Activated CD8-positive, alpha-beta memory T cell treated with anti-CD3 and anti-CD28 coated beads for 1 hour (primary cell): ENCODE measurements at places on chromosomes 1 and 21.

- DNase-seq: no peak
Observed at GRCh38 chr1:174266476-174266875, 107.2 kb downstream of the RABGAP1L start.

- DNase-seq: no peak
Observed at GRCh38 chr21:28196981-28197380, 795.7 kb downstream of the LTN1 start.

DNA sequence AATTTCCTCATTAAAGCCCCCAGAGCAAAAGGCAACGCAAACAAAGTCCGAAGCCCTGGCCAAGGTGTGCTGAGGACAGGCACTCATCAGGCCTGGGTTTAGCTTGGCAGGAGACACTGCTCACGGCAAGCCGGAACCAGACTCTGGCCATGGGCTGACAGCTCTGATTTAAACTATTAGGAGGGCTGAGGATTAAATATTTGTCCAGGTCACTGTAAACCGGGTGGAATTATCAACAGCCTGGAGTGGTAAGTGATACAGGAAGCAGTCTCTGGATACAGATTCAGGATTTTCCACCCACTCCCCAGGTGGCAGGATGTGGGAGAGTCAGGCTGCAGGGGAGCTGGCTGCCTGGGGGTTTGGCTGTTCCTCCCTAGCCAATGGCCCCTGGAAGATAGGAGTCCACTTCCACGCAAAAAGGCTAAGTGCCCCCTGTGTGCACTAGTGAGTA is 42.4 kb downstream of the SLC66A1 start:
- no peak for DNase-seq

- DNase-seq: no peak
Observed at GRCh38 chr1:154456631-154457030, 45.4 kb upstream of the TDRD10 start.

GRCh38 chr1:160637821-160638539 is 8.9 kb downstream of the SLAMF1 start:
- no peak for DNase-seq

GRCh38 chr1:83807821-83808220 is 191.1 kb downstream of the TTLL7 start:
- no peak for DNase-seq

DNA sequence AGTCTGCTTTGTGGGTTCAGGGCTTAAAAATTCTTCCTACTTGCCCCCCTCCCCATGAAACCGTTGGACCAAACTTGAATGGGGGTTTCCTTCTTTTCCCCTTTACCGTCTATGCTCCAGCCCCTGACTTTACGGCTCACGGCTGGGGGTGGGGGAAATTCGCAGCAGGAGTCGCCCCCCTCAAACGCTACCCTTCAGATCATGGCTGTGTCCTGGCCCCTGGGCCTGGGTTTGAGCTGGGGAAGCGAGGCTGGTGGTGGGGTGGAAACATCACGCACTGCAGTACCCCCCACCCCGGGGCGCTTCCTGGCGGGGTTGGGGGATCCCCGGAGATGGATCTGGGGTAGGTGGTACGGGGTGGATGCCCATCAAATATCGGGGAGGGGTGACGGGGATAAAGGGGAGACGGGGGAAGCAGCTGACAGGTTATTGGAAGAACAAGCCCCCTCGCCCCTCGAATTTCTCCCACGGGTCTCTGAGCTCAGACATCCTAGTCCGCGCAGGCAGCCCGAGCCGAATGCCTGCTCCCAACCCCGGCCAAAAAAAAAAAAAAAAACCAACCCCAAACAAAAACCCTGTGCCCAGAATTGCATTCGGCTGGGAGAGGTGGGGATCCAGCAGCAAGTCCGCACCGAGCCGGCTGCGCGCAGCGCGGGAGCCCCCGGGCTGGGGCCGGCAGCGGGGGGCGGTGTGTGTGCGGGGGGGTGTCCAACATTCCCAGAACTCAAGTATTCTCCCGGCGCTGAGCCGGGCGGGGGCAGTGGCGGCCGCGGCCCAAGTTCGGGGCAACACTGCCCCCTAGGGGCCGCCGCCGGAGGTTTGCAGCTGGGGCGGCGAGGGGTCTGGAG is 59.0 kb upstream of the ACOT11 start:
- DNase-seq: peak; percentile 62

GRCh38 chr1:30687886-30688285 is 35.5 kb downstream of the MATN1 start:
- DNase-seq: no peak

DNA sequence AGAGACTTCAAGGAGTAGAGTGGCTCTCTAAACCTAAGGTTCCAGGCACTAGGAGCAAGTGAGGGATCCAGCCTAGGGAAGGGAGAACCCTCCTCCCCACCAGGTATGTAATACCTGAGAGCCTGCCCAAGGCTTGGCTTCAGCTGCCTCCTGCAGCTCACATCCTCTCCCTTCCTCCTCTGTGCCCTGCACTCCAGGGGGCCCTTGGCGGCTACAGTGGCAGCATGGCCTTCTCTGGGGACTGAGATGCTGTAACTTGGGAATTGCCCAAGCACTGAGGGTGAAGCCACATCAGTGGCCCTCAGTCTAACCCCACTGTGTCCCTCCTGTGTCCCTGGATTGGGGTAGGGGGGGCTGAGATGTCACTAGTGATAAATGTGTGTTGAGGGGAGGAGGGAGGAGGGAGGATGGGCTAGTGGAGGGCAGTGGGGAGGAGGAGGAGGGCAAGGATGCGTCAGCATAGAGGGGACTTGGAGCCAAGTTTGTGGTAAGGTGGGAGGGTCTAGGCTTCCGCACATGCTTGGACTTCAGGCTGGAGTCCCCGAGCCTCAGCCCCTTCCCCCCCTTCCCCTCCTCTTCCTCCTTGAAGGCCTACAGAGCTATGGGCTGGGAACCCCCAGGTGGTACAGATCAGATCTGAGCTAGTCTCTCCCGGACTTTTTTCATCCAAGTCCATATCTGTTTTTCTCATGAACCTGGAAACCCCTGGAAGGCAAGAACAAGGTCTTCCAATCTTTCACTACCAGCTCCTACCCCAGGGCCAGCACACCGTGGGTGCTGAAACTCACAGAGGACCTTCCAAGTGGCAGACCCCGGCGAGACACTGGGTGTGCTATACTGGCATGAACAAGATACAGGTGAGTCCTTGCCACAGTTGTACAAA is 17.5 kb downstream of the COL9A2 start:
- no peak for DNase-seq

DNA sequence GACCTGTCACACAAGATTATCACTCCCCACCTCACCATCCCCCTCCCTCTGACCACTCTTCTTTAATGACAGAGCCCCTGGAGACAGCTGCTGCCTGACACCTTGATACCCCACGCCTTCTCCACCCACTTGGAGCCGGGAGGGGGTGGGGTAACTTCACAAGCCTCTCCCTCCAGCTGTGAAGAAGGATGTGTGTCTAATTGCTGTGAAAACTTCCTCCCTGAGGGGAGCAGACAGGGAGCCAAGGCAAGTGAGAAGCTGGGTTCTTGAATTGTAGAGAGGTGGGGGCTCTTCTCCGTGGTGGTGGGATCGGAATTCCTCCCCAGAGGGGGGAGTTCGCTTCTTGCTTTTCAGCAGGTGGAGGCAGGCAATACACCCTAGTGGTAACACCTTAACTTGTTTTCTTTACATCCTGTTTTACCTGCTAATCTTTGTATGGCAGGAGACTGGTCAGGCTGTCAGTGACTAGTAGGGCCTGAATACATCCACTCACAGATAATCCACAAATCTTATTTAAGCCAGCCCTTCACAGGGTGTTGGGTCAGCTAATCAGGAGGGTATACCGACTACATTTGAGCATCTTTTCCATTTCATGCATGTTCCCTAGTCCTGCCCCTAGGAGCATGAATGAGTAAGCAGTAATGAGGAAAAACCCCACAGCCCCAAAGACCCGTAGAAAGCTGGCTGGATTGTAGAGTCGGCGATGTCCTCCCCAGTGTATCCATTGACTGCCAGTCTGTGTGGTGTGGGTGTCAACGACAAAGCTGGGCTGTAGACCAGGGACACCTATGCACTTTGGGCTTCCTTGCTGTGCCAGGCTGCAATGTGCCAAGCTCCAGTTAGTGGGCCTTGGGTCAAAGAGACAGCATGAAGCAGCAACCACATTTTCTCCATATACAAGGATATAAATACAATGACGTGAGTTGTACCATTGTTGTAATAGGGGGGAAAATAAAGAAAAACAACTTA is 57.3 kb downstream of the NFASC start:
- no peak for DNase-seq

DNA sequence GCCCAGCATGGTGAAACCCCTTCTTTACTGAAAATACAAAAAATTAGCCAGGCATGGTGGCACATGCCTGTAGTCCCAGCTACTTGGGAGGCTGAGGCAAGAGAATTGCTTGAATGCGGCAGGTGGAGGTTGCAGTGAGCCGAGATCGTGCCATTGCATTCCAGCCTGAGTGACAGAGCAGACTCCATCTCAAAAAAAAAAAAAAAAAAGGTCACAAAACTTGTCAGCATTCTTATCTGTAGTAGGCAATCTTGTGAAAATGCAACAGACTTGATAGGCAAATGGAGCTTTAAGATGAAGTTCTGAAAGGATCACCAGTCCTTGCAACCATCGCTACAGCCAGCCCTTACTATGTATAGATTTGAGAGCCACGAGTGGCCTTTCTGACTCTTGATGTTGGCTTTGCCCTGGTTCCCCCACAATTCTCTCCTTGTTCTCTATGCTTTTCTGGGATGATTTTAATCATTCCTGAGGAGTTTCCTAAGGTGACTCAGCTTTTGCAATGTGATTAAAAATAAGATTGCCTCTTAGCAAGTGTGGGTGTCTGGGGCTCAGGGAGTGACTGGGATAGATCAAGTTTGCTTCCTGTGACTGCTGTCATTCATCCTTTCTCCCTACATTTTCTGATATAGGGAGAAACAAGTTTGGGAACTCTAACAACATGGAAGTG is 7.1 kb upstream of the MAP1LC3C start:
- DNase-seq: no peak

DNA sequence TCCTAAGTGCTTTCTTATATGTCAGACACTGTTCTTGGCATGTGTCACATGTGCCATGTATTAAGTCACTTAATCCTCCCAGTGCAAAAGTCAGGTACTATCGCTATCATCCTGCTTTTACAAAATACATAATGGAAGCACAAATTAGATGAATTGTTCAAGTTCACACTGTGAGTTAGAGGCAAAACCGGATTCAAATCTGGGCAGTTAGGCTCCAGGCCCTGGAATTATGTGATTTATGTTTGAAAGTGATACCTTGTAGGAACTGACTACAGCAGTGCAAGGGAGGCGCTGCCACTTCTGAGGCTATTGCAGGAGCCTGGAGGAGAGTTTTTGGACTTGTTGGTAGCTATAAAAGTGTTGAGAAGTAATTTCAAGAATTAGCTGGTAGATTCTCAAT is 358.3 kb downstream of the HLX start:
- no peak for DNase-seq

DNA sequence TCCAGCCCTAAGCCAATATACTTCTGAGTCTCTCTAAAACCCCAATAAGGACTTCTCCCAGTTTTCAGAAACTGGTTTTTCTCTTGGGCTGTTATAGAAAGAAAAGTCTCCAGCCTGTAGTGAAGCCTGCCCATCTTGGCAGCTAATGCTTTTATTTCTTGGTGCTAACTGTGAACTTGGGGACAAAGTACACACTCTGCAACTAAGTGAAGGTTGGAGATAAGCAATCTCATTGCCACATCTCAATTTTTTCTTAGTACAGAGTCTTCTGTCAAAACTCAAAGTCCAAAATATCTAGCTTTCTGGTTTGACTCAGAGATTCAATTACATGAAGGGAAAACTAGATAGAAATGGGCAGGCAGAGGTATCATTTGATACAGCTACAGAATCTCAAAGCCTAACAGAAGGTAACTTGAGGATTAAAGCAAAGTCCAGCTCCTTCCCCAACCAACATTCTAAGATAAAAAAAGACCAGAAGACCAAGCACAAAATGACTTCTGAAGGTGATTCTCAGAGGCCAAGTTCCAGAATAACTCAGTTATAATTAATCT is 14.0 kb downstream of the AK2 start:
- DNase-seq: no peak

DNA sequence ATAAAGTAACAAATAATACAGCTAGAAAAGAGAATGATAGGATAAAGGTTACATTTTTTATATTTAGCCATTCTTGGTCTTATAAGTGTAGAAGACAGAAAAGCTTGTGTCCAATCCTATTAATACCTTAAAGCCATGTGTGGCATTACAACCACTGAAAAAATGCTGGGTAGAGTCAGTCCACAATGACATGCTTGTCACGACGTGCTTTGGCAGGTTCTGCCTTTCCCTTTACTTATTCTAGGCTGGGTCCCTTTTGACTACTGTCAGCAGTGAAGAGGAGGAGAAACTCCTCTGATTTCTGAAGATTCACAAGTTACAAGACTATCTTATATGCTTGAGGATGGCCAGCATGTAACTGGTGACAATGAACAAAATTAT is 14.6 kb upstream of the AIM2 start:
- no peak for DNase-seq

- DNase-seq: no peak
Observed at GRCh38 chr1:234875328-234875952, 253.2 kb downstream of the TOMM20 start.

GRCh38 chr1:100924991-100925390 is 29.1 kb downstream of the SLC30A7 start:
- DNase-seq: no peak

DNA sequence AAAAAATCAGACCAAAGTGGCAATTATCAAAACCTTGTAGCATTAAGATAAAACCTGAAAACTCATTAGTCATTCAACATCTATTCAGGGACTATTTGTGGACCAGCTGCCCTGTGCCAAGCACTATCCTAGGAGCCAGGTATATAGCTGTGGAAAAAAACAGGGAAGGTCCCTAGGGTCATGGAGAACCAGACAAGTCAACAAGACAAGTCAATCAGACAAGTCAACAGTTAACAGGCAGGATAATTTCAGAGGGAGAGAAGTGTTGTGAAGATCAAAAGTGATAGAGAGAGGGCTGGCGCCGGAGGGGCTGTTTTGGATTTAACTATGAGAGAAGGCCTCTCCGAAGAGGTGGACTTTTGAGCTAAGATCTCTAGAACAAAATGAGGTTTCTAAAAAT is 3.3 kb upstream of the ATP1A4 start:
- no peak for DNase-seq

GRCh38 chr1:101051688-101052638 is 26.4 kb upstream of the DPH5 start:
- DNase-seq: no peak

GRCh38 chr1:98373056-98373455 is 288.5 kb upstream of the SNX7 start:
- no peak for DNase-seq

DNA sequence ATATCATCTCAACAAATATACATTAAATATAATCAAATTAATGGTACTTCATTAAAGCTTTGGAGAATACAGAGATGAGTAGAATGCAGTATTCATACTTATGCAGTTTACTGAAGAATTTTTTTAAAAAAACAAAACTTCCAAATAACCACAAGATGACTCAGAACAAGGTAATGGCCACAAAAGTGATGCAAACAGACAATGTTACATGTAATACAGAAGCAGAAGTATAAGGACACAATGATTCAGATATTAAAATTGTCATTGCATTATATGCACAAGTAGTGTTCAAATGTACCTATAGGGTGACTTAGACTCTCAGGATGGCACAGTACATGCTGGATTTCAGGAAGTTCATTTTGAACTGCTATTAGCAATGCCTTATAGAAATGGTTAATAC is 227.2 kb upstream of the ST6GALNAC5 start:
- DNase-seq: no peak

- DNase-seq: no peak
Observed at GRCh38 chr1:98304888-98305287, 356.6 kb upstream of the SNX7 start.

- no peak for DNase-seq
Observed at GRCh38 chr1:215986401-215986800, 419.3 kb downstream of the KCTD3 start.

GRCh38 chr1:75426688-75427087 is 184.2 kb downstream of the SLC44A5 start:
- no peak for DNase-seq
